ENCODE measurements at places on chromosomes 7 and 10.

DNA sequence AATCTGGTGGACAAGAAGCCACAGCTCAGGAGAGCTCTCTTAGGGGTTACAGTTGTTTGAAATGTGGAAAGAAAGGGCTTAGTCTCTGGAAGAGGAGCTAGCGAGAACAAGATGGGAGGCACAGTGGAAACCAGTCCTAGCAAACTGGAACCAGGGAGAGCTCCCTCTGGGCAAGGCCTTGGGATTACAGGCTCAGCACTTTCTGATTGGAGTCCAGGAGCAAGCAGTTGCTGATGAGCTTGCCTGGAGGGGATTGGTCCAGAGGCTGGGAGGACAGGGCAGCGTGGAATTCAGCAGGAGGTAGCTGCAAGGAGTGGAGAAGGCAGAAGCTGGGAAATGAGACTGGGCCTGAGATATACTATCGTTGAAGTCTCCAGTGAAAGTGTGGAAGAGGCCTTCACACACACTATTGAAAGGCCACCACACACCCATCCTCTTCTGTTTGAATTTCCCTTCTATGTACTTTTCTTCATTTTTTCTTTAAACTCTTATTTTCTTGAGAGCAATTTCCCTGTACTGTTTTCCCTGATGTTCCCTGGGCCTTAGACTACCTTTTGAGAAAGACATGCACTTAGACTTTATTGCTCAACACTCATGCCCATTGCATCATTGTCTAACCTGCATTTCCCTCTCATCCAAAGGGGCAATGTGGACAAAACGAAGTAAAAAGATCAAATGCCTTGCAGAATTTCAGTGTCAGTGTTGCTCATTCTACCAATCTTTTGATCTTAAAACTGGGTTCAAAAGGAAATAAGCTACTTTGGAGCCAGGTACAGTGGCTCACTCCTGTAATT lies 57.8 kb upstream of the LANCL2 start:
- no peak for DNase-seq

GRCh38 chr10:116815641-116816415 lies 33.5 kb upstream of the ENO4 start:
- DNase-seq: no peak

GRCh38 chr10:31129880-31130405 lies 98.3 kb upstream of the ZNF438 start:
- DNase-seq: no peak

DNA sequence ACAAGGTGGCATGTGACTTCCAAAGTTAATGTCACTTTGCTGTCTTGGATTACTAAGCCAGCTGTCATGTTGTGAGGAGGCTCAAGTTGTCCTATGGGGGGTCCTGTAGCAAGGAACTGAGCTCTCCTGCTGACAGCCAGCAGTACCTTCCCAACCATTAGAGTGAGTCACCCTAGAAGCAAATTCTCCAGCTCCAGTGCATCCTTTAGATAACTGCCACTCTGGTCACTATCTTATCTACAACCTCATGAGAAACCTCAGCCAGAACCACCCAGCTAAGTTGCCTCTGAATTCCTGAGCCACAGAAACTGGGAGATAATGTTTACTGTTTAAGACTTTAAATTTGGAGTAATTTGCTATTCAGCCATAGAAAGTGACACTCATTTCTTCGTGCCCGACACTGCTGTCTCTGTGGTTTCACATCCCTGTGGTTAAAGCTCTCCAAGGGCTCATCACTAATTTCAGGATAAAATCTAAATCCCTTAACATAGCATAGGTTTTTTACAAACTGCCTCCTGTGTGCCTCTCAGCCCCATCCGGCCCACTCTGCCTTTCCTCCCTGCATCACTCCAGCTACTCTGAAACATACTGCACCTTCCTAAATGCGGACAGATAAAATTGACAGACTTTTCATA lies 83.5 kb downstream of the PRR15 start:
- DNase-seq: no peak

GRCh38 chr10:110215286-110216170 lies 8.1 kb downstream of the MXI1 start:
- DNase-seq: no peak

DNA sequence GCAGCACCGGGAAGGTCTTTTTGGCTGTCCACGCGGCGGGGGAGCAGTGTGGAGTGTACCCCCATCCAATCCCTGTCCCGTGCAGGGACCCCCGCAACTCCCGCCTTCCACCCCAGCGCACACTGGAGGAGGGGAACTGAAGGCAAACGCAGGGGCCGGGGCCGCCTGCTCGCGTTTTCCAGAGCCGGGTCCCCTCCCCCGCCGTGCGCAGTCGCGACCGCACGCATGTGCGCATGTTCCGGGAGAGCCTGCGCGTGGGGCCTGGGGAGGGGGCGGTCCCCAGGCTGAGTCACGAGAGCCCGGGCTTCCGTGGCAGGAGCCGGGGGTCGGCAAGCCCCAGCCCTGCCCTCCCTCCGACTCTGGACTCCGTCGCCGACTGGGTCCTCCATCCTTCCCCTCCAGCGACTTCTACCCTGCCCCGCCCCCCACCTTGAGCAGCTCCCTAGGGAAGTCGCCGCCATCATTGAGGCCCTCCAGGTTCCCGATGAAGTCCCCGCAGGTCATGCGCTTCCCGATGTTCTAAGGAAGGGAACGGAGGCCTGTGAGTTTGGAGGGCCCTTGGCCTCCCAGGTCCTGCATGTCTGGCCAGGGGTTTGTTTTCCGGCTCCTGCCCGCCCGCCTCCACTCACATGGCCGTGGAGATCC lies 8.0 kb downstream of the PSD start:
- no peak for DNase-seq

- no peak for DNase-seq
These were observed 63.7 kb downstream of the PWWP2B start for GRCh38 chr10:132460691-132461090.

- peak; percentile 35 for DNase-seq
These were observed 89.2 kb upstream of the PFKP start for GRCh38 chr10:2978111-2978510.

DNA sequence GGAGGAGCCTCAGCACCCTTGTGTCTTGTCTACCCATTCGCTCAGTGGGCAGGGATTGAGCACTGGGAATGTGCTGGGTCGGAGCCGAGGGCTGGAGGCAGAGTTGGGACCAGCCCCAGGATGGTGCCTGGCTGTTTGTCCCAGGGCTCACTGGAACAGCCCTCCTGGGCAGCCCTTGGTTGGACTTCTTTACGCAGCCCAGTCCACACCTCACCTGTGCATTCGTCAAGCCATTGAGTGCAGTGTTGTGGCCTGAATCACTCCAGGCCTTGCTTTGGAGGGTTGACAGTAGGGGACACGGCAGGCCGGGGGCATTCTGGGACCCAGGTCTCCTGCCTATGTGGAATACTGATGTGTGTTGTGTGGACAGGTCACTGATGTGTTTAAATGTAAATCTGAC lies 229.6 kb downstream of the MGMT start:
- DNase-seq: no peak

DNA sequence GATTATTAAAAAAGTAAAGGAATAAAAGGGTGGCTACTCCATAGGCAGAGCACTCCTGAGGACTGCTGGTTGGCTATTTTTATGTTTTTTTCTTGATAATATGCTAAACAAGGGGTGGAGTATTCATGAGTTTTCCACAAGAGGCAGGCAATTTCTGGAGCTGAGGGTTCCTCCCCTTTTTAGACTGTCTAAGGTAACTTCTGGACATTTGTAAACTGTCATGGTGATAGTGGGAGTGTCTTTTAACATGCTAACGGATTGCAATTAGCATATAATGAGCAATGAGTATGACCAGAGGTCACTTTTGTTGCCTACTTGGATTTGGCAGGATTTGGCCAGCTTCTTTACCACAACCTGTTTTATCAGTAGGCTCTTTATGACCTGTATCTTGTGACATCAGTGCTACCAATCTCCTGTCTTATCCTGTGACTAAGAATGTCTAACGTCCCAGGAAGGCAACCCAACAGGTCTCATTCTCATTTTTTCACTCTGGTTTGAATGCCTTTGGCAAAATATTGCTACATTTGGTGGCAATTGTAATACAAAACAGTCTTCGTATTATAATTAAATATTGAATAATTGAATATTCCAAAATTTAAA lies 587.8 kb upstream of the POM121L12 start:
- no peak for DNase-seq

DNA sequence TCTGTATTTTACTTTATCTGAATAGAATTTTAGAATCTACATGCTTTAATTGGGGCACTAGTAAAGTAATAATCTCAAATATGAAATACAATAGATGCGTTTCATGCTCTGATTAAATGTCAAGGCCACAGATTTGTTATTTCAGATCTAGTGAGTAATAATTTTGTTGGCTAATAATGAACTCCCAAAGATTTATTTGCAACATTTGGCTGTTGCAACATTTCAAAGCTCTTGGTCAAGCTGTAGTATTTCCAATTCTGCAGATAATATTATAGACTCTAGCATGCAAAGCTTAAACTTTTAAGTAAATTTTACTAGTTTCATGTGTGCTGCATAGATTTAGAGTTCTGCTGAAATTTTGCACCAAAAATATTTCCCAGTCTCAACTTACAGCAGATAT lies 16.7 kb downstream of the LRRN3 start:
- DNase-seq: peak; percentile 78

- DNase-seq: peak; percentile 55
These were observed 45.2 kb upstream of the NPFFR1 start for GRCh38 chr10:70328967-70329366.

DNA sequence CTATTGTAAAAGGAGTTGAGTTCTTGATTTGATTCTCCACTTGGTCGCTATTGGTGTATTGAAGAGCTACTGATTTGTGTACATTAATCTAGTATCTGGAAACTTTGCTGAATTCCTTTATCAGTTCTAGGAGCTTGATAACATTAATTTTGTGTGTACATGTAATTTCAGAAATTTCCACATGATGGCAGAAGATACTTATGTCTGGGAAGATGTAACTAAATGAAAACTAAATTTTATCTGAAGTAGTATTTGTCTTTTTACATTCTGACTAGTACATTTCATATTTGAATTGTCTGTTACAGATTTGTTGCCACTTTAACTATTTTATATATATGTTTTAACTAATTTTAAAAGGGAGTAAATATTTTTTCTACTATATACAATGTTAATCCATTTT lies 27.6 kb downstream of the SDHAF3 start:
- peak; percentile 40 for DNase-seq

DNA sequence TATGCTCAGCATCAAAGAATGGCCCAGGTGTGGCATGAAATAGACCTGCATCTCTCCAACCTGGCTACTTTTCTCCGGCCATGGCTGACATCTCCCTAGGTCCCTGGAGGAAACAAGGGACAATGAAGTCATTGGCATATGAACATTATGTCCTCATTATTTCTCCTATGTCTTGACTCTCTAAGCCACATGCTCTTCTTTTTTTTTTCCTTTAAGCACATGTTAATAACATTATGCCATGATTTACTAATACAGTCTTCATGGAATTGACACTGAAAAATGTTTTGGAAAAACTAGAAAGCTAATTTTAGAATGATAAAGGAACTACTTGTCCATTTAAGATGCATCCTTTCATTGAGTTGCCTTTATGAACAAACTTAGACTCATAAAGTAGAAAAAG lies 628.9 kb downstream of the TNS3 start:
- DNase-seq: no peak

- no peak for DNase-seq
These were observed 79.5 kb downstream of the PARP12 start for GRCh38 chr7:139982927-139983920.

GRCh38 chr7:128112018-128112780 lies 81.0 kb upstream of the LRRC4 start:
- DNase-seq: no peak

DNA sequence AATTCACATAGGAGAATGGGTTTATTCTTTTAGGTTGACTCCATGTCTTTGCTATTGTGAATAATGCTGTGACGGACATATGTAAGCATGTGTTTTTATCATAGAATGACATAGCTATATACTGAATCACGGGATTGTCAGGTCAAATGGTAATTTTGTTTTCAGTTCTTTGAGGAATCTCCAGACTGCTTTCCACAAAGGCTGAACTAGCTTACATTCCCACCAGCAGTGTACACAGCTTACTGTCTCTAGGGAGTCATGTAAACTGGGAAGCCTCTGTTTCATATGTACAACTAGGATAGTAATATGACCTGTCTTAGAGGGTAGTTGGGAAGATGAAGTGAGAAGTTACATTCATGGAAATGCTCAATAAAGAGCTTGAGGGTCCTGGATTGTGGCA lies 6.8 kb upstream of the C10orf120 start:
- DNase-seq: no peak

GRCh38 chr10:84706875-84707274 lies 378.5 kb downstream of the CCSER2 start:
- no peak for DNase-seq

DNA sequence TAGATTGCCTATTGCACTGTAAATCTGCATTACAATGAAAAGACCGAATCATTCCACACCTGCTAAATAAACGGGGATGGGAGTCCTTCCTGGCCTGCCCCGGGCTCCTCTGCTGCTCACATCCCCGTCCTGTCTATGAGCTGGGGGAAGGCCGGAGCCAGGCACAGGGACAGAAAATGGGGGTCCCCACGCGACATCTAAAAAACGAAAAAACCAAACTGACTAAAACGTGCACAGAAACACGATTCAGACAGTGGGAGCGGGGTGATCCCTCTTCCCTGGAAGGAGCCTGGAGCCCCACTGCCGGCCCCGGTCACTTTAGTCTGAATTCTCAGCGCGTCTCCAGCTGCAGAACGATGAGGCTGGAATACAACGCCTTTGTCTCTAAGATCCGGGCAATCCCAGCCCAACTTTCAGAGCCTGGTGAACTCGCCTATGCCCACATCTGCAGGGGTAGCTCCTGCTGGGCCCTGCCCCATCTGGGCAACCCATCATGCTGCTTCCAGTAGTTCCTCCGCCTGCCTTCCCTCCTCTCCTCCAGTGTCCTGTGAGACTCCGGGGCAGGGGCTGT lies 78.0 kb downstream of the ADARB2 start:
- no peak for DNase-seq

DNA sequence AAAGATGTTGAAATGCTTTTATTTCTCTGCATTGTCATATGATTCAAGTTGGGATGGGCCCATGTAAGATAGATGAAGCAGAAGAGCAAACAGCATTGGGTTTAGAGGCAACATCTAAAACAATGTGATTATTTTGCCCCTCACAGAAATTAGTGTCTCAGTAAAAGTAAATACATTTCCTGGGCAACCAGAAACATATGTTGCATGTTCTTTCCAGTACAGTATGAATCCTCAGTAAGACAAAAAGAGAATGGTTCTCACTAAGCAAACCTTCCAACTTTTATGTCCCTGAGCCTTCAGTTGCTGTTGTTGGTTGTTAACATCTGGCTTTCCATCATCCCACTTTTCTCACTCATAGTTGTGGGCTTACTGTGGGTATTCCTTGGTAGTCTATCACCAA lies 222.5 kb upstream of the PRPS1L1 start:
- DNase-seq: no peak

DNA sequence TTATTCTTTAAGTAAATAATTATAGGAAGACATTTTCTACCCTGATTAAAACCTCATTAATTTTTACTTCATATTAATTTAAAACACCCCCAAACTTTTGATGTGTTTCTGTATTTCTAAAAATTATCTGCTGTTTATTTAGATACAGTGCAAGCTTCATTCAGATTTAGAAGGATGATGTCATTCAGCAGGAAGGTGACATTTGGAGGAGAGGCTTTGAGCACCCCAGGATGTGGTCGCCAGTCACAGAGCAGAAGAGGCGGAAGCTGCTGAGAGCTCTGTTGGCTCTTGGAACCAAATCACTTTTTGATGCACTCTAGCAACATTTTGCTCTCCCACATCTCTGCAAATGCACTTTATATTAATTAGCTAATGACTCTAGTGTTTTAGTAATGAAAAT lies 233.9 kb upstream of the CACNA2D1 start:
- DNase-seq: no peak

GRCh38 chr10:114611617-114612016 lies 46.5 kb downstream of the ABLIM1 start:
- no peak for DNase-seq
